ENCODE measurements at places on chromosomes 5 and 9.

DNA sequence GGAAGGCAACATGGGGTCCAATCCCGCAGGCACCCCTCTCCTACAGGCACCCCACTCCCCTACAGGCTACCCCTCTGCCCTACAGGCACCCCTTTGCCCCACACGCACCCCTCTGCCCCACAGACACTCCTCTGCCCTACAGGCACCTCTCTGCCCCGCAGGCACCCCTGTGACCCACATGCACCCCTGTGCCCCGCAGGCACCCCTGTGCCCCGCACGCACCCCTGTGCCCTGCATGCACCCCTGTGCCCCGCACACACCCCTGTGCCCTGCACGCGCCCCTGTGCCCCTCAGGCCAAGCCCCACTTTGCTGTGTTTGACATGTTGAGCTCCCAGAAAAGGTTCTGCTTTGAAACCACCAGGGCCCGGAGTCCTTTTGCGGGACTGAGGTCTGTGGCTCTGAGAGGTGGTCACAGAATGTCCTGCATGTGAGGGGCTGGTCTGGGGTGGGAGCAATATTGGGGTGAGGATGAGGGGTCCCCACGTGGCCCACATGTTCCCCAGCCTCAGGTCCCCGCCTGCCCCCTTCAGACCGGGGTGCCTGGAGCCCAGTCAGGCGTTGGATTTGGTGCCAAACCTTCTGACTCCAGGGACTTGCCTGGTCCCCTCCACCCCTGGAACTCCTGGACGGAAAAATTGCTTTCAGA lies 616 bp upstream of the QRFP start:
- H3K36me3 ChIP-seq: peaks cover 17% of the 10 kb centered on the region
- H3K27ac ChIP-seq: no peak overlapping the region
- no peak for DNase-seq

DNA sequence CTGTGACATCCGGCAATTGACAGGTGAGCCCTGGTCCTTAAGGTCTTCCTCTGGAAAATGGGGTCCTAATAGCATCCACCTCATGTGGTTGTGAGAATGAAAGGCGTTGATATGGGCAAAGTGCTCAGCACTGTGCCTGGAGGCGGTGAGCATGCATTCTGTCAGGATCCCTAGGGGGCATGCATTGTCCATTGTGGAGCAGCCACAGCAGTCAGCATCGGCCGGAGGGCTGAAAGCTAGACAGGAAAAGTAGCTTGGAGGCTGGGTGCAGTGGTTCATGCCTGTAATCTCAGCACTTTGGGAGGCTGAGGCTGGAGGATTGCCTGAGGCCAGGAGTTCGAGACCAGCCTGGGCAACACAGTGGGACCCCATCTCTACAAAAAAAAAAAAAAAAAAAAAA lies 122.2 kb downstream of the LHX2 start:
- peak; percentile 62 for DNase-seq
- no peaks in the 10 kb centered on the region for H3K4me1 ChIP-seq
- no peak overlapping the region for H3K27ac ChIP-seq
- no peak overlapping the region for H3K4me3 ChIP-seq
- no peaks in the 10 kb centered on the region for H3K27me3 ChIP-seq

GRCh38 chr9:75830303-75830702 lies 60.2 kb upstream of the PCSK5 start:
- H3K4me3 ChIP-seq: no peak overlapping the region
- H3K4me1 ChIP-seq: peaks cover 3% of the 10 kb centered on the region
- DNase-seq: no peak
- H3K27ac ChIP-seq: no peak overlapping the region

DNA sequence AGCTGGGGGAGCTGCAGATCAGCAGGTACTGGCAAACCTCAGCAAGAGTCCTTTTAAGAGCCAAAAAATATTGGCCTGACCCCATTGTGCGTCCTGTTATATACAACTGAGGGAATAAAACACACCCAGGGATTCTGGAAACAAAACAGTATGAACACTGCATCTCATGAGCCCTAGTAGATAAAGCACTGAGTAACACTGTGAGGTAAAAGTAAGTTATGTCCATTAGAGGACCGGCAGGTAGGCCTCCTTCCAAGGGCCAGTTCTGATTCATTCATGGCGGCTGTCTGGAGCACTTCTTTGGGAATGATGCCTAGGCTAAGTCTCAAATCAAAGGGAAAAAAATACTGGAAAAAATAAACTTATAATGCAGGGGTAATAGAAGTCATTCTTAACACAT lies 64.9 kb downstream of the PDE4D start:
- no peaks in the 10 kb centered on the region for H3K27me3 ChIP-seq
- H3K4me1 ChIP-seq: no peaks in the 10 kb centered on the region
- no peak for DNase-seq

DNA sequence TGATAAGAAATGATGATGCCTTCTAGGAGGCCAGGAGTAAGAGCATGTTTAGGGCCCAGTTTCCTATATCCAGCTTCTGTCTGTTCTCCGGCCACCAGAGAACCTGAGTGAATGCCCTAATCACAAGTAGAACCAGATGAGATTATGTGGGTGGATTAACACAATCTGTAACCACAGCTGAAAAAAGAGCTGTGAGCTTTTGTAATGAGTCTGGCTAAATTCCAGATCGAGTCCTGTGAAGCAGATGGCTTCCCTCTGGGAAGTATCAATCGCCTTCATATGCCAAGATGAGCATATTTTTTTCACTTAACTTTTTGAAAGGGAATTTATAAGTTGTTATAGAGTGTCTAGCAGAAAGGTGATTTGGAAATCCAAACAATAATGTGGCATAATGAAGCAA lies 99.8 kb downstream of the NNT start:
- no peaks in the 10 kb centered on the region for H3K4me1 ChIP-seq
- H3K27ac ChIP-seq: no peak overlapping the region
- DNase-seq: no peak
- H3K27me3 ChIP-seq: no peaks in the 10 kb centered on the region

GRCh38 chr9:132894346-132894745 lies 15.6 kb downstream of the SPACA9 start:
- no peak overlapping the region for H3K27ac ChIP-seq
- no peaks in the 10 kb centered on the region for H3K27me3 ChIP-seq
- no peak overlapping the region for H3K4me3 ChIP-seq
- no peak for DNase-seq

GRCh38 chr9:112841261-112841660 lies 49.4 kb downstream of the SLC46A2 start:
- no peak overlapping the region for H3K4me3 ChIP-seq
- no peak overlapping the region for H3K27ac ChIP-seq
- DNase-seq: no peak
- no peaks in the 10 kb centered on the region for H3K4me1 ChIP-seq

DNA sequence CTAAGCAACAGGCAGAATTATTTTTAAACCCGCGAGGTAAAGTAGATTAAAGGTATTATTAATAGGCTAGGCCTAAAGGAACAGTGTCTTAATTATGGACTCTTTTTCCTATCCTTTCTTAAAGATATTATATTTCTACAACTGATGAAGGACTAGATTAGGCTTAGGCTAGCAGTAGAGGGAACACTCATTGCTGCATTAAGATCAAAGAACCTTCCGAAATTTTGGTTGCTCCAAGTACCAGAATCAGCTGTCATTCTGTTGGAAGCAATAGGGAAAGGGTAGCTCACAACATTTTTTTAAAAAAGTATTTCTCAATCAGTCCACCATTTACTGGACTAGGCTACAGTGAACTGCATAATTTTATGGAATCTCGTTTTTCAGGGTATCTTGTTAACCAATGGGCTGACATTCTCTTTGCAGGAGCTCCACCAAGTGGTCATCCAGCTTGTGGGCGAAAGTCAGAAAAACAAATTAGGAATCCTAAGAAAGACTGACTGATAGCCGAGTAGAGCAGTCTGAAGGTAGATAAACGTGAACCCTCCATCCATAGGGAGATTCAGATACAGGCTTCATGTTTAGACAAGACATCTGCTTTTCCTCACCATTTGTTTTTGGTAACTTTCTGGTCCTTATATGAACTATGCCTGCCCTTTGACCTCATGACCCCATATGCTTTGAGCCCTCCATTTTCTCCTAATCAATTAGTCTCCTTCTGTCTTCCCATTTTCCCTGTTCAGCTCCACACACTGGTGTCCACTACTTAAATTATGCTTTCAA lies 103.6 kb upstream of the CHD1 start:
- H3K36me3 ChIP-seq: no peaks in the 10 kb centered on the region
- H3K4me3 ChIP-seq: peak overlapping the region; percentile 57
- no peaks in the 10 kb centered on the region for H3K4me1 ChIP-seq
- DNase-seq: peak; percentile 76

- DNase-seq: no peak
- H3K4me3 ChIP-seq: no peak overlapping the region
- H3K27ac ChIP-seq: no peak overlapping the region
- H3K36me3 ChIP-seq: no peaks in the 10 kb centered on the region
- no peaks in the 10 kb centered on the region for H3K27me3 ChIP-seq
- H3K4me1 ChIP-seq: no peaks in the 10 kb centered on the region
Observed at GRCh38 chr9:16132513-16132912, 579.7 kb downstream of the CCDC171 start.

DNA sequence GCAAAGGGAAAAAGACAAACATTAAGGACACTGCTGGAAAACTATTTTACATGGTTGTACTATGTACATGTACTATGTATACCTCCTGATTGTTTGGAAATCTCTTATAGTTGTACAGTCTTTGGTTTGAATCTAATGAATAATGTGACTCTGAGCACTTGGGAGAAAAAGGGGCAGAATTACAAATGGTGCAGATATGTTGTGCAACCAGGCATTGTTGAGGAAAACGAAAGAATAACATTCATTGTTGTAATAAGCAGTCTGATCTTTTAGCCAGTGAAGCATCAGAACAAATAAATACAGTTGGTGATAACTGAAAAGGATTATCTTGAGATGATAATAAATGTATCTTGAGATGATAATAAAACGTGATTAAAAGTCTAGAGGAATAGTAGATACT lies 87.2 kb downstream of the CSNK1G3 start:
- no peaks in the 10 kb centered on the region for H3K4me1 ChIP-seq
- H3K27me3 ChIP-seq: no peaks in the 10 kb centered on the region
- H3K4me3 ChIP-seq: no peak overlapping the region
- no peak for DNase-seq
- no peaks in the 10 kb centered on the region for H3K36me3 ChIP-seq

Data from ascending aorta (tissue), 2 donors.